ENCODE measurements at places on chromosomes 12 and 14. TPM values are rescaled to one million over a fixed set of nuclear protein-coding genes. Genes with fewer than 3 reads are reported as not detected.

DNA sequence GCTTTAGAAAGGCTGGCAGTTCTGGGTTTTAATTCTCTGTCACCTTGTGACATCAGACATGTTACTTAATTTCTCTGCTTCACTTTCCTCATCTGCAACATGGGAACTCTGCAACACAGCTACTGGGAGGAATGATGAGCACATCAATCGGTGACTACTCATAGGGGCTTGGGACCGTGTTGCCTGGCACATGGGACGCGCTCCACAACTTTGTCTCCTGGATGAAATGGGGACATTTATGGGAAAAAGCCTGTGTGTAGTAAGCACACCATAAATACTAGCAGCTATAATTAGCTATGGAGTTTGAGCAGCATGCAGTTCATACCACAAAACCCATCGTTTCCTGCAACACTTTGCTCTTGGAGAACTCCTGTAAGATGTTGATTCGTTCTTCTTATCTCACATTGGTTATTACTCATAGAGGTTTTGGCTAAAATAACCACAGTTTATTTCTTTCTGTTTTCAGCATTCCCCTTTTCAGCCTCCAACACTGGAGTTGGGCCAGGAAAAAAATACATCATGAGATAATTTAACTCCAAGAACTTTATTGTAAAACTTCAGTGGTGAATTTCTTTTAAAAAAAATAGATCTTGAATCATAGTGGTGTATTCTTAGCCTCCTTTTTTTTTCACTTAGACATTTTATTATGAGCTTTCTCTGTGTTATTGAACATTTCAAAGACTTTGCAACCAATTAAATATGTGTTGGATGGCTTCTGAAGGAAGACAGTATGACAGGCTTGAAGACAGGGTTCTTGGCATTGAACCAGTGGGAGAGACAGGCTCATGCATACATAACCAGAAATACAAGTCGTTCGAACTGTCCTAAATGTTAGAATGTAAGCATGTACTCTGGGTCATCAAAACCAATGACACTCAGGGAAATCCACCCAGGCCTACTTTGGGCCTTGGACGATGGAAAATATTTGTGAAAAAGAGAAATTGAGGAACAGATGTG lies 72.7 kb downstream of the RIN3 start:
- peak overlapping the region; percentile 27 for H3K27ac ChIP-seq
- H3K27me3 ChIP-seq, result no peaks in the 10 kb centered on the region
- H3K36me3 ChIP-seq, result no peaks in the 10 kb centered on the region
- peaks cover 18% of the 10 kb centered on the region for H3K4me1 ChIP-seq
- H3K4me3 ChIP-seq, result no peak overlapping the region
- peak; percentile 100 for DNase-seq

DNA sequence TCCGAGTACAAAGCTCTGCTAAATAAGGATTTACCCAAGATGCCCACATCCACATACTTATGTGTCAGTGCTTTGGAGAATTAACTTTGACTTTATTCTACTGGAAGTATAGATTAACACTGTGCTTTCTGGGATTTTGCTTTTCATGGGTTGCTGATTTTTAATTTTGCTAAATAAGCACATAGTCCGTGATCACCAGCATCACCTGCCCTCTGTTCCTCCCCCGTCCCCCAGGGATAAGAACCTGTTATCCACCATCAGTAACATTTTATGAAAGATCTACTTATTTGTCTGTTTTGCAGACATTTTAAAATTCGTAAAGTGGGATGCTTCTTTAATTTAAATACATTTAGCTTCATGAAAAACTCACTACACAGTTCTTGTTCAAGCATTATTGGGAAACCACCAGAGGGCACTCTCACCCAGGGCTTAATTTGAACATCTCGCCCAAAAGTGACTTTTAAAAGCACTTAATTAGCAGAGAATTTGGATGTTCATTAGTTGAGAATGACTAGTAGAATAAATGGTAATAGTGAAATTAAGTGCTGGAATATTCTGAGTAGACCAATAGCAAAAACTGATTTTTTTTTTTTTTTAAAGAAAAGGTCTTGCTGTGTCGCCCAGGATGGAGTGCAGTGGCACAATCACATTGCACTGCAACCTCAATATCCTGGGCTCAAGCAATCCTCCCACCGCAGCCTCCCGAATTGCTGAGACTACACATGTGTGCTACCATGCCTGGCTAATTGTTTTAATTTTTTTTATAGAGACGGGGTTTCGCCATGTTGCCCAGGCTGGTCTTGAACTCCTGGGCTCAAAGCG lies 35.7 kb downstream of the MRPL42 start:
- peak; percentile 9 for DNase-seq
- no peaks in the 10 kb centered on the region for H3K4me1 ChIP-seq
- no peaks in the 10 kb centered on the region for H3K27me3 ChIP-seq
- no peak overlapping the region for H3K4me3 ChIP-seq

DNA sequence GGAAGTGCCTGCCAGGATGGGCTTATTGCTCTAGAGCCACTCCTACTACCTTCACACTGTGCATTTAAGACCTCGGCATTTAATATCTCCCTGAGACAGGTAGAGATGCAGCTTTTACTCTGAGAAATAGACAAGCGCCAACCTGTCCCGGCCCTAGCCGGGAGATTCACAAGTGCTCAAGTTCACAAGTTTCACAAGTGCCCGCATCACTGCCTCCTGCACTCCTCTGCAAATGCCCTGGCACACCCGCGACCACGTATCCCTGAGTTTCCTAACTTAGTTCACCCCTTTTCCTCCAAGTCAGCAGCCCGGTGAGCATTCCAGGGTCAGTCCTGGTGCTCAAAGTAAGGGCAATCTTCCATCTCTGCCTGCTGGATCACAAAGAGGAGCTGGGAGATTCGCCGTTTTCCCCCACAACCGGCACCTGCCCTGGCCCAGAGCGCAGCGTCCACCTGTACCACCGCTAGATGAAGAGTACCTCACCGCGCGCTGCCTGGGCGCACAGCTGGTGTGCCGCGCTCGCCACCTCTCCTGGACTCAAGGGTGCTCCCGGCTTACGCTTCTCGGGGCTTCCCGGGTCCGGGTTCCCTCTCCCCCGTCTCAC lies 5.0 kb upstream of the SLC38A4 start:
- peaks cover 13% of the 10 kb centered on the region for H3K4me1 ChIP-seq
- no peaks in the 10 kb centered on the region for H3K36me3 ChIP-seq
- H3K27me3 ChIP-seq, result peaks cover 48% of the 10 kb centered on the region
- DNase-seq, result no peak

GRCh38 chr14:101507836-101508150 lies 53.5 kb upstream of the DIO3 start:
- H3K27ac ChIP-seq, result no peak overlapping the region
- no peak overlapping the region for H3K4me3 ChIP-seq
- H3K36me3 ChIP-seq, result no peaks in the 10 kb centered on the region
- H3K4me1 ChIP-seq, result no peaks in the 10 kb centered on the region

Gene DACT1
- total RNA-seq, result 55.0 TPM

Data from astrocyte (in vitro differentiated cells and primary cell).